ENCODE measurements at places on chromosomes 7 and 10. TPM values are rescaled to one million over a fixed set of nuclear protein-coding genes. Genes with fewer than 3 reads are reported as not detected.

DNA sequence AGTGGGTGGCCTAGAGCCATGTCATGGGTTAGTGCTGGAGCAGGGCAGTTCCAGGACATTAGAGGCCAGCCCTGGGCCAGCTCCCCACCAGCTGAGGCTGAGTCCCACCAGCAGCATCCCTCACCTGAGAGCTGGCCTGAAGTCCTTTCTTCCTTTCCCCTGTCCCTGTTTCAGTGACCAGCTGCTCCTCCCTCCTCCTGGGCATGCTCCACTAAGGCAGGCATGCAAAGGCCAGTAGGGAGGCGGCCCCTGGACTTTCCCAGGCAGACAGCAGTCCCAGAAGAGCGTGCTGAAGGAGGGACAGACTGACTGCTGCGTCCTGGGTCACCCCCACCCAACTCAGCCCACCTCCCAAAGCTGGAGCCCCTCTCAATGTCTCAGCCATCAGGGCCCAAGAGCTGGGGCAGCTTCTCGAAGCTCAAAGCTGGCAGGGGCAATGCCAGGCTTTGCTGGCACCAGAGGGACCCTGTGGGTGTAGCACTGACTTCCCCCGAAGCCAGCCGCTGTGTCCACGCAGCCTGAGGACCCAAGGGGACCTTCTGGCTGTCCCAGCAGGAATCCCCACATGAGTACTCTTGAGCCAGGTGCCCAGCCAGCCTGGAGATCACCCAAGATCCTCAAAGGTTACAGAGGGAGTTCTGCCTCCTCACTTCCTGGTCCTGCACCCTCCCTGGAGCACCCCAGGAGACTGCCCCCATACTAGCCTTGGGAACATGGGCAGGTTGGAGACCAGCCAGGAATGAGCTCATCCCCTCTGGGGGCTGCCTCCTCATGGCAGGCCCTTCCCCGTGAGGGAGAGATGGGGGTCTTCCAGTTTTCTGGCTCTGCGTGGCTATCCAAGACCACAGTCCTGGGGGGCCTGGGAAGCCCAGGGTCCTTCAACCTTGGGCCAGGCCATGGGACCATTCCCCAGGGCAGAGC is 35.2 kb upstream of the RET start:
- no peak for DNase-seq

GRCh38 chr10:3911241-3911640 is 126.2 kb upstream of the KLF6 start:
- no peak for DNase-seq

Gene NPTX2
- not detected for total RNA-seq

DNA sequence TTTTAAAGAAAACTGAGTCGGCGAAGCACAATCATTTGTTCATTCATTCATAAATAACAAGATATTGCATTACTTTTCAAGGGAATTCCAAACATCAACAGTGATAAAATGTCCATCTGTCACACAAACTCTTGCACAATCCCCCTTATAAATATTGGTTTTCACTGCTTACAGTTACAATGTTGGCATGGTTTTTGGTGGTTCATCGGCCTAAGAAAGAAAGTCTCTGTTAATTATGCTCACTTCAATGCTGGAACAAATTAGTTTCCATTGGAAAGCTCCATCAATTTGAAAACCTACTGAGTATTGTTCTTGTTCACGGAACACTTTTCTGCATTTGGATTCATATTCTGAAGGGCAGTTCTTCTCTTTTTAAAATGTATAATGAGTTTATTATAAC is 188.5 kb downstream of the JAZF1 start:
- no peak for DNase-seq

Gene NPFFR1
- total RNA-seq = not detected

Data from CD4-positive, alpha-beta T cell (primary cell).